PC-3 (cell line): ENCODE measurements at places on chromosomes 12 and 14.

- DNase-seq: no peak
These were observed 910 bp upstream of the NOPCHAP1 start for GRCh38 chr12:104985206-104985605.

DNA sequence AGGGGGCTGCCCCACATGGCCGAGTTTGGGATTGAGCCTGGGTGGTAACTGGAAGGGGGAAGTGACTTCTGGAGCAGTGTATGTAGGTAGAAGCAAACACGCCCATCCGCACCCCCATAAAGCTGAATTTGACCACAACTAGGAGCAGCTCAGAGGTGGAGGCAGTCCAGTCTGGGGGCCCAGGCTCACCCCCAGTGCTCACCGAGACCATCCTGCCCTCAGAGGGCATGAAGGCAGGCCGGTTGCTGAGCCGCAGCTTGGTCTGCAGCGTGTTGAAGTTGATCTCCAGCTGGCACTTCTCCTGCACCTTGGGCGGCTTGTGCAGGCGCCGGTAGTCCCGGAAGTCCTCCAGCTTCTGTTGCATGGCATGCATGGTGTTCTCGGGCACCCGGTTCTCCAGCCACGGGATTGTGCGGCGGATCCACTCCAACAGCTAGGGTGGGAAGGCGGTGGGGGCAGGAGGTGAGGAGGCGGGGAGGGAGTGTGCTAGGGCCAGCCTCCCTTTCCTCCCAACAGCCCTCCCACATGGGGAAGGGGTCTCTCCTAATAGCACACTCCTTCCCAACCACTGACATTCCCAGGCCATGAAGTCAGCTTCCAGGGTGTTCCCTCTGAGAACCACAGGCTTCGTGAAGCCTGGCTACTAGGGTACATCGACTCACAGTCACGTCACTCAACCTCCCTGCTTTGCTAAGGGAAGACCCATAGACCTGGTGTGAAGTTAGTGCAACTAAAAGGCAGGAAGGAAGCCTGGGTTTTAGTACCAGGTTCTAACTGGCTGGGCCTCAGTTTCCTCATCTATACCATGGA lies 87.0 kb downstream of the ACTN1 start:
- peak; percentile 31 for DNase-seq

- DNase-seq: no peak
These were observed 22.0 kb downstream of the CHGA start for GRCh38 chr14:92944976-92945375.

DNA sequence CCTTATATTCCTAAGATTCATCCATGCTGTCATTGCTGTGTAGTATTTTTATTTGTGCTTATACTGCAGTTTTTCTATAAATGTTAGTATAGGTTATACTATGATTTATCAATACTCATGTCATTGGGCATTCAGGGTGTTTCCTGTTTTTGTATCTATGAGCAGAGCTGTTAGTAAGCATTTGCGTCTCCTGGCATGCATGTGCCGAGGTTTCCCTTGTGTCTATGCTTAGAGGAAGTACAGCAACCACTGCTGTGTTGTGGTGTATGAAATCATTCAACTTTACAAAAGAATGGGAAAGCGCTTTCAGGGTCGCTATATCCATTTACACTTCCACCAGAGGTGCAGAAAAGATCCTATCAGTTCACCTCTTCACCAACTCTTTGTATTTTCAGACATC lies 122.7 kb downstream of the RGS6 start:
- no peak for DNase-seq

GRCh38 chr12:52860102-52860823 lies 11.5 kb upstream of the KRT78 start:
- DNase-seq: peak; percentile 76

- DNase-seq: no peak
These were observed 4.4 kb upstream of the CFL2 start for GRCh38 chr14:34718750-34719304.

DNA sequence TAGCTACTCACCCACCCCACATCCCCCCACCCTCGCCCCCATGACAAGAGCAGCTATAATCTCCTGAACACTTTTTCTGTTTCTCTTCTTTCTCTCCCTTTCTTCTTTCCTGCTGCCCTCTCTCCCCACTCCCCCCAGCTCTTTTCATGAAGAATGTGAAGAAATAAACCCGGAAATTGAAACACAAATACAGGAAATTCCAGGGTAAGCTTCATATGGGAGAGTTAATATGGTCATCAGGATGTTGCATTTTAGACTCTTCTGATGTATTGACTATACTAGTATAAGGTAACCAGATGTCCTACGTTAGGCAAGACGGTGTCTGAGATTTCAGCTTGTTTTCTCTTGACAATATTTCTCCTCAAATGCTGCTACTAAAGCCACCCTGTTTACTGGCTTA lies 41.6 kb upstream of the LRIG3 start:
- DNase-seq: no peak

DNA sequence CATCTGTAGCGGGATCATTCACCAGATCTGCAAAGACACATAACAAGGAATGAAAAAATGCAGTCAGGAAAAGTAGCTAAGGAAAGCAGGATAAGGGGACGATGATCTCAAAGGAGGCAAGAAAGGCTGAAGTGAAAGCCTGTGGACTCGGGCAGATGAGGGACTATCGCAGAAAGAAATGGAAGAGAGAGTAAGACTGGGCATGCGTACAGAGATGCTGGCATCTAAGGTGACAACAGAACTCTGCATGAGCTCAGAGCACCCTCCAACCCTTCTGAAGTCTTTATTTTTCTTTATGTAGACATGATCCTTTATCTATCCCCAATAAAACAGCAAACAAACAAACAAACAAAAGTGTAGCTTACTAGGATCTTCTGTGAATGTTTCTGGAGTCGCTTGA lies 7.2 kb downstream of the MFAP5 start:
- DNase-seq: no peak

- peak; percentile 45 for DNase-seq
These were observed 243.5 kb upstream of the NOVA1 start for GRCh38 chr14:26841326-26841725.

- DNase-seq: no peak
These were observed 220.3 kb downstream of the KIF26A start for GRCh38 chr14:104358528-104359300.
